ENCODE measurements at places on chromosomes 2 and 18.

- no peak overlapping the region for H3K4me3 ChIP-seq
- no peaks in the 10 kb centered on the region for H3K27me3 ChIP-seq
- H3K36me3 ChIP-seq = no peaks in the 10 kb centered on the region
- DNase-seq = no peak
Observed at GRCh38 chr18:48781163-48781987, 169.4 kb downstream of the SMAD7 start.

DNA sequence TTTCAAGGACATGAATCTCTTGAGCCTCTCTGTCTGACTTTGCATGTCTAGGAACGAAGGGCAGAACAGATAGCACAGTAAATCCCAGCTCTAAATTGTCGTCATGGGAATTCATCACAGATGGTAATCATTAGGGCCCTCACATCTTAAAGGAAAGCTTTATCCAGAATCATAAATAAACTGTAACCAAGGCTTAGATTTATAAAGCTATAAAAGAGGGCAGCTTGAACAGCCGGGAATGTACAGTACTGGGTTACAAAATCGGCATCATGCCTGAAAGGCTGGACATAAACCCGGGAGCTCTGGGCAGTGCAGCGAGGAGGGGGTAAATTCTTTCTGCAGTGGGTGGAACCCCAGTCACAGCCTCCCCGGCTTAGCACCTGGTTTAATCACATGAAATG, 144.4 kb downstream of the GFPT1 start:
- DNase-seq = no peak
- H3K4me1 ChIP-seq = 0 out of 2 replicates have a peak, but pooled peaks cover 1% of the 10 kb centered on the region
- H3K27ac ChIP-seq = no peak overlapping the region
- H3K36me3 ChIP-seq = no peaks in the 10 kb centered on the region
- H3K4me3 ChIP-seq = no peak overlapping the region

DNA sequence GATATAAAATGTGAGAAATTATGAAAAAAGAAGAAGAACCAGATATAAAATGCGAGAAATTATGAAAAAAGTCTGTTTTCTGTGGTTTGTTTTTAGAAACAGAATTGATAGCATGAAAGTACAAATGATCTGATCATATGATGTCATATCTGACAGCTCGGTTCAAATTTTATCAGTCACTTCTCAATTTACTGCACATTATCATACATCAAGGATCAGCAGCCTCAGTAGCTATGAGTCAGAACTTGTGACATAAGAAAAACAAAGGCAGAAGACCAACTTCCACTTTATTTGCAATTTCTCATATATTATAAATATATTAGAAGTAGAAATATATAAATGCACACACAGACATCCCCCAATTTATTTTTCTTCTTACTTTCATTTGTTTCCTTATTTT, 634.0 kb downstream of the LRP1B start:
- H3K27ac ChIP-seq = no peak overlapping the region
- H3K4me3 ChIP-seq = no peak overlapping the region
- DNase-seq = no peak
- H3K36me3 ChIP-seq = no peaks in the 10 kb centered on the region

GRCh38 chr18:26566874-26567555, 18.7 kb upstream of the KCTD1 start:
- DNase-seq = no peak
- H3K27me3 ChIP-seq = no peaks in the 10 kb centered on the region
- no peaks in the 10 kb centered on the region for H3K36me3 ChIP-seq
- H3K4me3 ChIP-seq = no peak overlapping the region
- no peaks in the 10 kb centered on the region for H3K4me1 ChIP-seq

DNA sequence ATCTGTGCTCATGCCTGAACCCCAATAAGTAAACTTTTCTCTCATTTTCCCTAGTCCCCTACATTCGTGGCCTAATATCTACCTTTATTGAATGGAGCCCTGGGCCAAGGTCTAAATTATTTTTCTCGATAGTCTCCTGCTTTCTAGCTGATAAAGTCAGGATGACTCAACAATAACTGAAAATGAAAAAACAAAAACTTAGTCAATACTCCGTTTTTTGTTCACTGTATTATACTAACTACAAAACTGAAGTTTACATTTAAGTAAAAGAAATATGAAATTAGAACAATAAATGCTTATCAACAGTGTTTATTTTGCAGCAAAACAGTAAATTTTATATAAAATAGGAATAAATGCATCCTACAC, 32.2 kb downstream of the AOX1 start:
- H3K27ac ChIP-seq = no peak overlapping the region
- H3K27me3 ChIP-seq = no peaks in the 10 kb centered on the region
- no peaks in the 10 kb centered on the region for H3K4me1 ChIP-seq

DNA sequence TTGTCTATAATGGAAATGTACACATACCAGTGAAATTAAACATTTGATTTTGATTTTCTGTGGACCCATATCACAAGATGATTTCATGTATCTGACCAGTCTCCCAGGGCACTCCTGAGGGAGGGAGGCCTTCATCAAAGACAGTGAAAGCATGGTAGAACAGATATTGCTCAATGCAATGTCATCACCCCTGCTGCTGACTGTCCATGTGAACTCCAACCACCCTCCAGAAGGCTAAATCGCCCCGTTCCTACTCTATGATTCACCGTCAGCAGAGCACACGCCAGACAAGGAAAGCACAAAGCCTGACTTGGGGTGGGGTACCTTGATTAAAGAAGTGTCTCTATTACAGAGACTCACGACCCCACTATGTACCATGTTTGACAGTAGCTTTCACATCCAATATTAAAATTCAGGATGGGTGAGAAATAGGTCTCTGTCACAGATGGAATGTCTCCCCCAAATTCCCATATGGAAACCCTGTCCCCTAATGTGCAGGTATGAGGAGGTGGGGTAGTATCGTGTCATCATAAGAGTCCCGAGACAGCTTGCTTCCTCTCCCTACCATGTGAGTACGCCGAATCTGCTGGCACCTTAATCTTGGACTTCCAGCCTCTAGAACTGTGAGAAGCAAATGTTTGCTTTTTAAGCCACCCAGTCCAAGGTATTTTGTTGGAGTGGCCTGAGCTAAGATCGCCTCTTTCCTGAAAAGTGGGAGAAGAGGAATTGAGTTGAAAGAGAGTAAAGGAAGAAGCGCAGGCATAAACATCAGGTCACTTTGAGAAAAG, 42.4 kb downstream of the CYB5A start:
- DNase-seq = no peak
- H3K4me1 ChIP-seq = no peaks in the 10 kb centered on the region
- H3K27ac ChIP-seq = no peak overlapping the region
- H3K4me3 ChIP-seq = no peak overlapping the region

DNA sequence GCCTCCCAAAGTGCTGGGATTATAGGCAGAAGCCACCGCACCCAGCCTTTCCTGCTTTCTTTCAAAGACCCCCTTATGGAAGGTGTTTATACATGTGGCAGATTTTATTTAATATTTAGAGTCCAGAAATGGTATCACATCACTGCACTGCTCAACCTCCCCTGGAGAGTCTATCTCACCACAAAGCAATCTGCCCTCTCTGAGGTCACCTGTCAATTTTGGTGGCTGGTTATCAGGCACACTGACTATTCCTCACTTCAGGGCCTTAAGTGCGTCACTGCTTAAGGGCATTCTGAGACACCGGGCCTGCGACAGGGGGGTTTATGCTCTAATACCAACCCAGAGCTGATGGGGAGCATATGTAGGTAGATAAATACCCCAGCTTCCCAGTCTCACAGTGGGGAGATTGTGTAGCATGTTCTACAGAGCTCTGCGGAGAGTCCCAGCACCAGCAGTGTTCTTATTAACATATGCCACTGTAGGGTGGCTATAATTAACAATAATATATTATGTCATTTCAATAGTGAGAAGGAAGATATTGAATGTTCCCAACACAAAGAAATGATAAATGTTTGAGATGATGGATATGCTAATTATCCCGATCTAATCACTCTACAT, 42.7 kb upstream of the ZDBF2 start:
- DNase-seq = no peak
- no peak overlapping the region for H3K27ac ChIP-seq
- H3K4me1 ChIP-seq = peaks cover 2% of the 10 kb centered on the region
- no peak overlapping the region for H3K4me3 ChIP-seq
- H3K36me3 ChIP-seq = no peaks in the 10 kb centered on the region

DNA sequence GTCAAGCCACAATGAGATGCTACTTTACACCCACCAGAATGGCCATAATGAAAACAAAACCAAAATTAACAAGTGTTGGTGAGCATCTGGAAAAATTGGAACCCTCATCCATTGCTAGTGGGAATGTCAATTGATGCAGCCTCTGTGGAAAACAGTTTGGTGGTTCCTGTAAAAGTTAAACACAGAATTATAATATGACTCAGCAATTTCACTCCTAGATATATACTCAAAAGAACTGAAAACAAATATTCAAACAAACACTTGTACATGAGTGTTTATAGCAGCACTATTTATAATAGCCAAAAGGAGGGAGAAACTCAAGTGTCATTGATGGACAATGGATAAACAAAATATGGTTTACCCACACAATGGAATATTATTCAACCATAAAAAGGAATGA, 43.0 kb downstream of the INO80C start:
- H3K36me3 ChIP-seq = no peaks in the 10 kb centered on the region
- H3K4me1 ChIP-seq = peaks cover 4% of the 10 kb centered on the region
- no peak overlapping the region for H3K27ac ChIP-seq
- H3K27me3 ChIP-seq = no peaks in the 10 kb centered on the region
- no peak overlapping the region for H3K4me3 ChIP-seq
- no peak for DNase-seq

- H3K27ac ChIP-seq = no peak overlapping the region
- DNase-seq = no peak
- no peak overlapping the region for H3K4me3 ChIP-seq
- no peaks in the 10 kb centered on the region for H3K36me3 ChIP-seq
Observed at GRCh38 chr2:19611491-19612332, 253.3 kb upstream of the OSR1 start.

GRCh38 chr2:189347540-189347939, 93.7 kb upstream of the WDR75 start:
- H3K27ac ChIP-seq = no peak overlapping the region
- no peaks in the 10 kb centered on the region for H3K27me3 ChIP-seq
- no peak for DNase-seq

All from iPS DF 6.9 (cell line).